Breast epithelium (tissue), 4 donors: ENCODE measurements at places on chromosomes 6 and 20. TPM values are rescaled to one million over a fixed set of nuclear protein-coding genes. Genes with fewer than 3 reads are reported as not detected.

The ETV7 gene
- 0.44 TPM for total RNA-seq

The DEFB124 gene
- total RNA-seq = not detected

The EDN3 gene
- 12.1 TPM for total RNA-seq

The NOTCH4 gene
- total RNA-seq = 47.9 TPM

The PCK1 gene
- 252 TPM for total RNA-seq

The ARMH2 gene
- total RNA-seq = not detected

The FAM83D gene
- 0.59 TPM for total RNA-seq

The SULF2 gene
- 58.0 TPM for total RNA-seq

DNA sequence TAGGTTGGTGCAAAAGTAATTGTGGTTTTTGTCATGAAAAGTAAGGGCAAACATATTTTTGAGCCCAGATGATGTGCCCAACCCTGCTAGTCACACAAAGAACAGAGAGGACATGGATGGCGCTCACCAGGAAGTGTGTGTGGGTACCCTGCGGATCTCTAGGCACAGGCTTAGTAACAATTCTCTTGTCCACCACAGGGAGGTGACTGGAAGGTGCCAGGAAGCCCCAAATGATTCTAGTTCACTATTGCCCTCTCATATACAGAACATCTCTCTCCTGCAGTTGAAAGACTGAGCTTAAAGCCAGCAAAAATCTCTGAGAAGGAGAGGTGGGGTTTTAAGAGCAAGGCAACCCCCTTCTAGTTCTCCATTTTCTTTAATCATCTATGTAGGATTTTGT, 272.1 kb upstream of the TAB2 start:
- no peak for DNase-seq

DNA sequence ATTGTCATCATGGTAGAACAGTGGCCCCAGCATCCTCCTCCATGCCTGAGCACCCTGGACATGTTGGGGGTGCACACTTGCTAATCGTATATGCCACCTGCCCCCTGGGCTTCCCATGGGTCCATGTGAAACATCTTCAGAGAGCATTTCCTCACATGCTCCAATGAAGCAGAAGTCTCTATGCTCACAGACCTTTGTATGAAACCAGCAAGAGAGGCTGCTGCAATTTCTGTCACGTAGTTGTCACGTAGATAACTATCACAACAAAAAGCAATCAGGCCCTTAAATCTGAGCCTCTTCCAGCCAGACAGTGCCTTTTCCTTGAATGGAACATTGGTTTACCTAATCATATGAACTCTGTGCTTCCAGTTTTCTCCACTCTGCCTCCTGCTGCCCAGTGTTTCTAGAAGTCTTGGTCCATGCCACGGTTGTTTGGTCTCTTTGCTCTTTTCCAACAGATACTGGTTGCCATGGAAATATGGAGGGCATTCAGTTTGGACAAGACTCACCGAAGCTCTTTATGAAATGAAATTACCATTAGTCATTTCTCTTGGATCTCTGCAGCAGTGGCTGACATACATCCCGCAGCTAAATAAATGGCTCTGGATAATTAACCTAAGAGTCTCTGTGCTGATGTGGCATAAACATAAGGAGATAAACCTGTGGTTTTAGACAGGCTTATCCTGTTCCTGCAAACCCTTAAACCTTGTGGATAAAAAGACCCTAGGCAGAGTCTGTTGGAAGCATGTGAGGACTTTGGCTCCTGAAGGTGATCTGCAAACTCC, 172.8 kb upstream of the SYNDIG1 start:
- no peak for DNase-seq

DNA sequence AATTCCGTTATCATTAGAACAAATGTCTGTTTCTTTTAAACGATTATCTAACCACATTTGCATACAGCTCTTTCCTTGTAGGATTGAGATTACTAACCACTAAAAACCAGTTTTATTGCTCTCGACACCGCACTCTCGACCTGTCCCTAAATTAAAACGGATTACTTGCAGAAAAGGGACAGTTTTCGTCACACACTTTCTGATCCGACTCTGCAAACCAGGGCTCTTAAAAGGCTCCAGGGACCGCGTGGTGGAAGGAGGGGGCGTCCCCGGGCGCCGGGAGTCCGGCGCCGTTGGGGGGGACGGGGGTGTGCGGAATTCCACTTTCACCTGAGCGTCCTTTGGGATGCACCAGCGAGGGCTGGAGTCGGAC, 731 bp downstream of the MAK start:
- no peak for DNase-seq

- no peak for DNase-seq
Observed at GRCh38 chr6:15340775-15341174, 94.9 kb downstream of the JARID2 start.

DNA sequence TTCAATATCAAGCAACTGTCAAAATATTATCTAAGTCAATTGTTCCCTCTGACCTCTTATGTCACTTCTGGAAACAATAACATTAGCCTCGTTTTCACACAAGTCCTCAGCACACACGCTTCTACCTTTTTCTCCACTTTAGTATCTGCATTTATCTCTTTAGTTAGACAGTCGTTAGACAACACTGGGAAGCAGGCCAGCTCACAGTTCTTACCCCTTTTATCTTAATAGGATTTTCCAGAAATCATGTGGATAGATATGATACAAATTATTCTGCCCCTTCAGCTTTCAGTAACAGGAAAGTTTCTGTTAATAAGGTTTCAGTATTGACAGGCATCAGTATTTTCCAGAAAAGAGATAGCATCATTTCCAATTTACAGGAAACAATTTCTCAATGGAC, 25.9 kb upstream of the HAO1 start:
- DNase-seq = no peak

GRCh38 chr6:134431421-134431859, 113.5 kb upstream of the SGK1 start:
- DNase-seq = no peak

DNA sequence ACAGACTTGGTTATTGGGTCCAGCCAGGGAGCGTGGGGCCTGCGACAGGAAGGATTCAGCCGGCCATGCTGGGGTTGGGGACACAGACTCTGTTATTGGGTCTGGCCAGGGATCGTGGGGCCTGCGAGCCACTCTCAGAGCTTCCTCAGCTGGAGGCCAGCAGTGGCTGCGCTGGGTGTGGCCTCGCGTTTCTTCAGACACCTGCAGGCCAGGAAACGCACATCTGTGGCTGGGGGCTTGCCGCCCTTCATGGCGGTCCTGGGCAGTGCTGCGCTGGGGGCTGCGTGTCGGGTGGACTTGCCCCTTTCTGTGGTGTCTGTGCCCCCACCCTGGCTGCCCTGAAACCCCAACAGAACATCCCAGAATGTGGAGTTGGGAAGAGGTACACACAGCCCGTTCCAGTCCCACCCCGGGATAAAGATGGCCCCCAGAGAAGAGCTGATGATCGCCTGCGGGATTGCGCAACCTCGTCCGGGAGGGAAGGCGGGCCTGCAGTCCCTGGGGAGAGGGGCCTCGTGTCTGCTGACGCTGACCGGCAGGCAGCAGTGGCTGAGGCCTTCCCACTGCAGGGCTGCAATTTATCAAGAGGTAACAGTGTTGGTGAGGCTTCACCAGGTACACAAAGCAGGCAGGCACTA, 16.9 kb upstream of the MTG2 start:
- no peak for DNase-seq

DNA sequence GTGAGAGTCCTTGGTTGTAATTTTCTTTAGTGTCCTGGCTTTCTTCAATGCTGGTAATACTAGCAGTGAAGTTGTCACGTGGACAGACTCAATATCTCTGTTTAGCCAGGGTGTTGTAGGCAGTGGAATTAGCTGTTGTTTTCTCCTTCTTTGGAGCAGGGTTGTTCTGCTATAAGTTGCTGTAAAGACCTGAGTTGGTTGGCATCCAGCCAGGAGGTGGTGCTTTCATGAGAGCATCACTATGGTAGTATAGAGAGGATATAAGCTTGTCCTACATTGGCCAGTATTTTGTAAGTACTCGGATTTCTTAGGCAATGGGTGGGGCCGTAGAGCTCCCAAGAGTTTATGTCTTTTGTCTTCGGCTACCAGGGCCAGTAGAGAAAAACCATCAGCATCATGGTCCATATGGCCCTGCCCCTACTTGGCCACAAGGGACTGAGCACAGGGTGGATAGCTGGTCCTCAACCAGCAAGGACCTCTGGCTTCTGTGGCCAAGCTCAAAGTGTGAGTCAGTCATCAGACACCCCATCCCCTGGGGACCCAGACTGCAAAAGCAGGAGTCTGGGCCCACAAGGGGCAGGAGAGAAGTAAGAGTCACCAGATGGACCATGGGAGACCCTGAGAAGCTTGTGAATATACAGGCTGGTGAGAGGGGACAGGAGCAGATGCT, 127.9 kb upstream of the NXT1 start:
- DNase-seq = no peak

- DNase-seq = no peak
Observed at GRCh38 chr6:8069151-8069550, 5.0 kb upstream of the BLOC1S5 start.

DNA sequence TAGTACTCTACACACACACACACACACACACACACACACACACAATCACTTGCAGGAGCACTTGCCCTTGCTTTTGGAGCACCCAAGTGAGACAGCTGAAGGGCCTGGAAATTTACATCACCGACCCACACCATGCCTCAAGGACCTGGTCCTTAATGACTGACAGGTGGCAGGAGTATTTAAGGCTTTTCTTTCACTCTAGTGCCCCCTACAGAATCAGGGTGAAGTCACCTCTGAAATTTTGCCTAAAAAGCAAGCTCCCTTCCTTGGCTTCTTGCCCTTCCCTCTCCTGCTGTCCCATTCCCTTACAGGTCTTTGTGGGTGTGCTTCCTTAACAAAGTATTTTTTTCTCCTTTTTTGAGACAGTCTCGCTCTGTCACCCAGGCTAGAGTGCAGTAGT, 353.5 kb upstream of the IRAK1BP1 start:
- DNase-seq = no peak

GRCh38 chr6:62746968-62747367, 460.9 kb upstream of the KHDRBS2 start:
- no peak for DNase-seq

DNA sequence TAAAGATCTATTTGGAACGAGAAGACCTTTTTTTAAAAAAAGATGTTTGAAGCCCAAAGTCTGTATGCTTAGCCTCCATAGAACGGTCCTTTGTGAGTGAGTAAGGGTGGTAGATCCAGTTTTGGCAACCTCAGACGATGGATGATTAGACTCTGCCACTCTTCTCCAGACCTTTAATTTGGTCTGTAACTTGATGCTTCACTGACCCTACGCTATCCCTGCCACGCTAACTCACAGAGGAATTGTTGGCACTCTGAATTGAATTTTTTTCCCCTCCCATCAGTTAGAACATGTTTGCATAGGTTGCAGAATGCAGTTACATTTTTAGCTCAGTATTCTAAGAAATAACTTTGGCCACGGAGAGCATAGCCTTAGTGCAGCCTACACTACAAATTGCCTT, 15.8 kb upstream of the DEK start:
- DNase-seq = no peak

GRCh38 chr6:30964075-30964474, 19.4 kb upstream of the MUC21 start:
- DNase-seq = no peak

GRCh38 chr20:59043698-59044097, 1.1 kb upstream of the PRELID3B start:
- DNase-seq = no peak

DNA sequence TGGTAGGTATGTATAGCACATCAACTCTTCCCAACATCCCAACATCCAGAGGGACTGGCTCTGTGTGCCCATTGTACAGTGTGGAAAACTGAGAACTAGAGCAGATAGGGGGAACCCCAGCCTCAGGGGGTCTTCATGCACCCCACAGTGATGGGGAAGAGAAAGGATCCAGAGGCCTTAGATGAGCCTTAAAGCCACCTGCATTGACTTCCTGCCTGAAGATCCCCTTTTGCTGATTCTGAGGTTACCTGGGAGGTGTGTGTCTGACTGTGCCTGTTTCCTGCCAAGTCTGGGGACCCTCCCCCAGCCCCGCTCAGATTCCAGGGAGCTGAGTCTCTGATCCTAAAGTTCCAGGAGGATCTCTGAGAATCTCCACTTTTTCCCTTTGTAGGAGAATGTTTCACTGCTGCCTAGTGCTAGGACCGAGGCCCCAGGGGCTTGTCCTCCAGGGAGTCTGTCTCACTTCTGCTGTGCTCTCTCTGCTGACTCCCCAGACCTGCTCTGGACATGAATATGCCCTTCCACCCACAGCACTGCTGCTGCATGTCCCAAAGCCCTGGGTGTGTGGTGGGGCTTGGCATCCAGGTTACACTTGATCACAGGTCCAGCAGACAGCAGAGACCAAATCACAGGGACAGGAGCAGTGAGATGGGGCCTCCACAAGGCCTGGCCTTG, 12.8 kb upstream of the PGC start:
- DNase-seq = no peak

DNA sequence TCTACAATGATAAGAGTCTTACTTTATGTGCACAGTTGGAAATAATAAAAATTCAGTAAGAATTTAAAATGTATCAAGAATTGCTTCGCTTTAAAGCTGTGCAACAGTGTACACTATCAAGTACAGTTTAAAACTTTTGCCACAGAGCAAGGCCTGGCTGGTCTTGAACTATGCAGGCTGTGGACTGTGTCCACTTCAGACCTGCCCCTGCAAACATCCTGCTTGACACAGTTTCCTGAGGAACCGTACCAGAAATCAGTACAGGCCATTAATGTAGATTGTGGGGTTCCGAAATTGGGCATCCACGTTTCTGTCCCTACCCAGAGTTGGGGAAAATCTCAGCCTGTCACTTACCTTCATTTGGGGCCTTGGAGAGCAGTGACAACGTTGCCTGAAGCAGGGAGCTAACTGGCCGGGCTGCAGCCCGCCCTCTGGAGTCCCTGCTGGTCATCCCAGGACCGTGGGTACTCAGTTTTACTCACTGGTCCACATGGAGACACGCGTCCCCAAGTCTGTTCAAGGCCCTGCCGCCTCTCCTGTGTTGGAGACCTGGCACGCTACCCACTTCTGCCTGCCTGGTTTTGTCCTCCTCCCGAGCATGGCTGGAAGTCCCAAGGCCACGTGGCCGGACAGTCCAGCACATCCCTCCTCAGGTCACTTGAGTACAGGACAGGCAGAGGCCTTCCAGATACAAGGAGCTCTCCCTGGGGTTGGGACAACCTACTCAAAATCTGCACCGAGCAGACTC, 8.4 kb downstream of the NINL start:
- no peak for DNase-seq

- DNase-seq = no peak
Observed at GRCh38 chr6:84615113-84615850, 149.1 kb downstream of the TBX18 start.

GRCh38 chr6:100115407-100116101, 121.5 kb upstream of the MCHR2 start:
- no peak for DNase-seq

GRCh38 chr6:56790414-56790813, 147.7 kb upstream of the DST start:
- DNase-seq = no peak

GRCh38 chr6:12110523-12111362, 98.6 kb downstream of the HIVEP1 start:
- DNase-seq = no peak
